Activated T-cell treated with anti-CD3 and anti-CD28 coated beads for 4 hours (primary cell): ENCODE measurements at places on chromosomes 2 and 18.

GRCh38 chr18:35578481-35578880, 3.1 kb upstream of the GALNT1 start:
- no peak for DNase-seq

GRCh38 chr2:3168230-3168891, 209.3 kb downstream of the EIPR1 start:
- no peak for DNase-seq

DNA sequence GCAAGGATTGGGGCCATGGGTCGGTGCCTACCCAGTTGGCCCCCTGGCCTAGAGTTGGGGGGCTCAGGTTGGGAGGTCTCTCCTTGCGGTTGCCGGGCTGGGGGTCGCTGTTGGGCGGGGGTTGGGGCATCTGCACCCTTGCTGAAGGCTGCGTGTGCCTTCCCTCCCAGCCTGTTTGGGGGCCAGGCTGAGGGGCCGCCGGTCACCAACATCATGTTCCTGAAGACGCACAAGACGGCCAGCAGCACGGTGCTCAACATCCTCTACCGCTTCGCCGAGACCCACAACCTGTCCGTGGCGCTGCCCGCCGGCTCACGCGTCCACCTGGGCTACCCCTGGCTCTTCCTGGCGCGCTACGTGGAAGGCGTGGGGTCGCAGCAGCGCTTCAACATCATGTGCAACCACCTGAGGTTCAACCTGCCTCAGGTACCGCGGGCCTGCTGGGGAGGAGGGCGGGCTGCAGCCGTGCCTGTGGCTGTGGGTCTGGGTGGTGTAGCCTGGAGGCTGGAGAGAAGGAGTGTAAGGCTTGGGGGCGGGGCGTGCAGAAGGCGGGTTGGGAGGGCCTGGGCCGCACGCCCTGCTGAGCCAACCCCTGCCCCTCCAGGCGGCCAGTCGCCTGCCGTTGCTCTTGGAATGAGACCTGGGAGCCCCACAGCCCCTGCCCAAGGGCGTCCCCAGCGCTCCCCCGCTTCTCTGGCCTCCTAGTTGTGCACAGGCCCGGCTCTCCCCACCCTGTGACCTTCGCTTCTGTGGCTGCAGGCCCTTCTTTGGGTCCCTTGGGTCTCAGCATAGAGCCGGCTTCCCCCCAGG, 7.2 kb upstream of the NEU4 start:
- no peak for DNase-seq

DNA sequence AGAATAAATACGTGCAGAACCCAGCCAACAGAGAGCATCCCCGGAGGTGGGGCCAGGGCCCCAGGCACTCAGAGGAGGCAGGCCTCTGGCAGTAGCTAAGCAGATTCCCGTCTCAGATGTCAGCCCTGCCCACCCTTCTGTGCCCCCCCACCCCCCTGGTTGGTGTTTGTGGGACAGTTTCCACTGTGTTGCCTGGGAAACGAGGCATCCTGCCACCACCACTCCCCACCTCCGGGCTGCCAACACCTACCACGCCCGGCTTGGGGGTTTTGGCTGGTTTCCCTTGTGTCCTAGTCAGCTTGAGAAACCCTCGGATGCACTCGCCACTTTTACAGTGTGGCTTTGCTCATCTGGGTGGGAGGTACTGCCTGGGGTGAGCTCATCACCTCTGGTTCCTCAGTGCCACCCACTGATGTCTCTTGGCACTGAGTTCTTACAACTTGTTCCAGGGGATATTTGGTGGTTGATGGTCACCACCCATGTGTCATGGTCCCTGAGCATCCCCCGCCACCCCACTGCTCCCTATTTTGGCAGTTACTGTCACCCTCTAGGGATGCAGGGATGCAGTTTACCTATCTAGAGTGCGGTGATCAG, 72.4 kb upstream of the YWHAQ start:
- DNase-seq = peak; percentile 64

- no peak for DNase-seq
These were observed 863.7 kb downstream of the MBD2 start for GRCh38 chr18:53360501-53361443.

GRCh38 chr2:76281156-76281841, 570.6 kb upstream of the GCFC2 start:
- DNase-seq = no peak

GRCh38 chr18:56890632-56891031, 239.5 kb downstream of the WDR7 start:
- DNase-seq = no peak

DNA sequence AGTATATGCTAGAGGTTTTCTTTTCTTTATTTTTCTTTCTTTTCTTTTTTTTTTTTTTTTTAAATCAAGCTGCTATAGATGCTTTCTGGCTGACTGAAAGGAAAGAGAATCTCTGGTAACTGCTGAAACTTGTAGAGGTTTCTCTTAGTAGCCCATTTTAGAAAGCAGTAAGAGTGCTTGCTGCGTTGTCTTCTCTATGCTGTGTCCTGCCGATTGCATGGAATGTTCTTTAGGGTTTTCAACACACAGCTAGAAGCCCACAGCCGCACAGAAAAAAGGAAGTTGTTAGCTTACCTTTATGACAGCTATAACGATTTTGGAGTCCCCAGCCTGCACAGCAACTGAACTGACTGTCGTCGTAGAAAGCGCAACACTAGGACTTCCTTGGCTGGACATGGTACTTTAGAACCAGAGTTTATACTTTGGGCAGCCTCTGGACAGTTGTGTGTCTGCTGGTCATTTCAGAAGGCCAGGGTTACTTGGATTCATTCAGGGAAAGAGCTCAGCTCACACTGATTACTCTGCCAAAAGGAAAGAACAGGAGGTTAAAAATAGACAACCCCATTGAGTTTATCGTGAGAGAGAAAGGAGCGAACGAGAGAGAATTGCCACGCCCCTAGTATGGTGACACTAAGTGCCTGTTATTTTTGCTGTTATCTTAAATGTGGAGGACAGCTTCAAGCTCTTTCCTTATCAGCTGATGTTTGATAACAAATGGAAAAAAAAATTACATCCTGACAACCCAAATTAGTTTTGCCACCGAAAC, at the start of gene CCDC141:
Gene CCDC141, minus strand, starts transcription at position 592 of the 766 bp plus-strand sequence. Its CDS starts 196 bp downstream, at position 396.
- no peak for DNase-seq

GRCh38 chr2:213848631-213849030, 562.2 kb upstream of the VWC2L start:
- DNase-seq = no peak

DNA sequence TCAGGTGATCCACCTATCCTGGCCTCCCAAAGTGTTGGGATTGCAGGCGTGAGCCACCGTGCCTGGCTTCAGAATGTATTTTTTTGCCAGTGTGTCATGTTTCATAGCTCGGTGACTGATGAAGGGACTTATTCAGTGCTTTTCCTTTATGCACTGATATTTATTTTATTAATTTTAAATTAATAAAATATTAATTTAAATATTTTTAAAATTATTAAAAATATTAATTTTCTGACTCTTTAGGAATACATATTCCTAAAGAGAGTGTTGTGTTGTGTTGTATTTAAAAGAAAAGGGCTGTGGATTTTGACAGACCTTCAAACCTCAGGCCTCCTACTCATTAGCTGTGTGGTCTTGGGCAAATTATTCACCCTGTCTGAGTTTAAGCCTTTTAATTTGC, 22.3 kb downstream of the RAB27B start:
- no peak for DNase-seq

DNA sequence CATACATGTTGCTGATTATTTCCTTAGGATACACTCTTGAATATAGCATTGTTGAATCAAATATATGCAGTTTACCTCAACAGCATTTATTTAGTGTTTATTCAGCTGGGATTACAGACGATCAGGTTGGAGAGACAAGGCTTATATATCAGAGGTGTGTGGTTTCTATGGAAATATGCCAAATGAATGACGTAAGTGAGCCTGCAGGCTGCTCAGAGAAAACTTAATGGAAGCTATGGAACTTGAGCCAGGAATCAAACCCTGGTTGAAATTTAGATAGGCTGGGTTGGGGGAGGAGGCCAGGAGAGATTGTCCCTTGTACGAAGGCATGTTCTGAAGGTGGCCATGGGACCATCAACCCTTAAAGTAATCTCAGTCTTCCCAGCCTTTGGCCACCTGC, 79.5 kb downstream of the INPP4A start:
- no peak for DNase-seq

DNA sequence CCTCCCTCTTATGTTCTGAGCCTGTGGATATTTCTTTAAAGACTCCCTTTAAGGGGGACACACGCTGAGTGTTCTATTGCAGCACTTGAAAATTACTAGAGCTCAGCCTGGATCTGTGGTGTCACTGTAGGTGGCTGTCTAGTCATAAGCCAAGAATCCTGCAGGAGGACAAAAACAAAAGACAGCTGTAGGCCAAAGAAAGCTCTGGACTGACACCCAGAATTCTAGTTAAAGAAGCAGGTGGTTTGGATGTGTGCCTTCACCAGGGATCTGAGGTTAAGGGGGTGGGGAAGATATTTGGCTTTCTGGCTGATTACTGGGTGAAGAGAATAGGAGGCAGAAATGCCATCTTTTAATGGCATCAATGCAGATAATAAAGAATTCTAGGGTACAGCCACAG, 842.5 kb upstream of the NXPH2 start:
- DNase-seq = no peak

DNA sequence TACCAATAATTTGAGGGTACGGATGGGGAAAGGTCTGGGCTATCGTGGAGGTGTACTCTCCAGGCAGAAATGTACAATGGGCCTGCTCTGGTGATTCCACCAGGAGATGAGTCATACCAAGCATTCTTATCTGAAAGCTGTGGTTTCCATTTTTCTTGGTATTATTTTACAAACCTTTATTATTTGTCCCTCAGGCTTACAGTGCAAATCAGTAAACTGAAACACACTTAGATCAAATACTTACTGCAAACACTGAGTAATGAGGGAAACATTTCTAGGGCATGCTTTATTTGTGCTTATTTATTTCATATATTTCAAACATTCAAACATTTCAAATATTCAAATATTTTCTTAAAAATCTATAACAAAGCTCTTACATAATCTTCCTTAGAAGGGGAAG, 319.8 kb downstream of the RND3 start:
- DNase-seq = no peak

DNA sequence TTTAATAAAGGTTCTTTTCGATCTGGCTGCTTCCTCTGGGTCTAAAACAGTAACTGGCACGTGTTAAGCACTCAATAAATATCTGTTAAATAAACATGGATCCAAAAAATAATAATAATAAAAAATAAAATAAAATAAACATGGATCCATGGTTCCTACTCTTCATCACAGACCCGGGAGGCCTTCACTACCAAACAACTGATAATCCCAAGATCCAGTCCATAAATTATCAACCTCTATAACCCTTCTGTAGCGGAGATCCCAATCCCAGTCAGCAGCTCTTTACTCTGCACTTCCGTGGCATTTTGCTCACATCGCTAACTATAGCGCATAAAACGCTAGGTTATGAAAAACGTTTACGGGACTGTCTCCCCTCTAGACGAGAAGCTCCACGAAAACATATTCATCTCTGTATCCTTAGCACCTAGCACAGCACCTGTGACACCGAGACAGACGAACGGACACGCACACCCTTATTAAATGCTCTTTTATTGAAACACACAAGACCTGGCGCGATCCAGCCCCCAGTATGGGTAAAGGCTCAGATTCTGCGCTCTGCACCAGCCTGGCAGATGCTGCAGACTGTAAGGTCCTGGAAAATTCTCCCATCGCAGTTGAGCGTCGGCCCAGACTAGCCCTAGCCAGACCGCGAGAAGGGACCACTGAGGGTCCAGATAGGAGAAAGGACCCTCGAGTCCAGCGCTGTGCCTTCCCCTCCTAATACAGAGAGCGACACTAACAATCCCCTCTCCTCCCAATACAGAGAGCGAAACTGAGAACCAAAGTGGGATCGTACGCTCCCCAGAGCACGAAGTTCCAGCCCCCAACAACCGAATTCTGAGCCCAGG, 770 bp downstream of the NBAS start:
- no peak for DNase-seq

GRCh38 chr18:57845605-57846074, 42.5 kb upstream of the ATP8B1 start:
- DNase-seq = no peak

GRCh38 chr2:232869138-232870017, 686 bp upstream of the SNORC start:
- DNase-seq = no peak

DNA sequence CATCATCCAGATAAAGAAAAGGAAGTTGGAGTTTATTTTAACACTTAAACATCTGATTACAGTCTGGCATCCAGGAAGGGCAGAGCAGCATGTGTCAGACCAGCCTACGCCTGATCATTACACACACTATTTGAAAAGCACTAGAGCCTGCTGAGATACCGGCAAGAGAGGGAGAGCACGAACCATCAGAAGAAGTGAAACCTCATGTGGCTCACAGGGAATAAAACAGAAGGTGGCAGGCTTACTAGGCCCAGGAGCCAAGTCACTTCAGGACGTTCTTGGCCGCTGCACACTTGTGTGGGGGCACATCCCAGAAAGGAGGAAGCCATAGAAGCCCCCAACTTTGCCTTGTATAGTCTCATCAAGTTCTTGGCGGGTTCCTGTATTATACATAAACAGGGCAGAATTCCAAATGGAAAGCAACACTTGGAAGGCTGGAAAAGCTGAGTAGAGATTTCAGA, 105.5 kb downstream of the UGGT1 start:
- no peak for DNase-seq

- DNase-seq = no peak
These were observed 19.0 kb upstream of the DIPK1C start for GRCh38 chr18:74476140-74476539.

DNA sequence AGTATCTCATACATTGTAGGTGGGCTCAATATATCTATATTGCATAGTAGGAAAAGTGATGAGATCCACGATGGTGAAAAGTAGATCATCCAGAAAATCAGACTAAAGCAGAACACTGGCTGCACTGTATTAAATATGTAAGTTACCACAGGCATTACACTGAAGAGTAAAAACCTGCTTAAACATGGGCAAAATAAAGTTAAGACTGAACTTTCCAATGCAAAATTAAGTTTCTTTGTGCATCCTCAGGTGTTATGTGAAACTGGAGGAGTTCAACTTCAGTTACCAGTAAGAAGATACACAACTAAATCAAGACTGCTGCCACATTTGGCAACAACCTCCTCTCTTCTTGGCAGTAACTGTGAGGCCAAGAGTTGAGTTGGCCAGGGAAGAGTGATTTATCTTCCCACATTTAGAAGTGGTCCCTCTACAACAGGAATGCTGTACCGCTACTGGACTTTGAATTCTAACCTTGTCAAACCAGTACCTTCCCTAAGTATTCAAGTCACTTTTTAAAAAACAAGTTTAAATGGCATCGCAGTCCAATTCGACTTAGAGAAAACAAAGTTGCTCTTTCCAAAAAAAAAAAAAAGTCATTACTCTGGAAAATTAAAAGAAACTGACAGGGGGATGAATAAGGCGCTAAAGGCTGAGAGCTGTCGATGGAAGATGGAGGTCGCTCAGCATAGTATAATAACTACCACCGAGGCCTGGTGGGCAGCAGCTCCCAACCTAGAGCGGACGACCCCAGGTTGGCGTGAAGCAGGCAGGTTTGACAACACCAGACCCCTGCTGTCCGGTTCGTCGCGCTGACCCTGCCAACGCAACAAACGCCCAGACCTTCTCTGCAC, 1.1 kb downstream of the MAP4K3 start:
- no peak for DNase-seq

GRCh38 chr18:68734308-68734707, 19.4 kb upstream of the TMX3 start:
- no peak for DNase-seq

GRCh38 chr2:104164721-104165252, 689.1 kb upstream of the POU3F3 start:
- DNase-seq = no peak
